ENCODE measurements at places on chromosomes 12 and 14.
A peak's percentile ranks its signal among the peaks of the same experiment; 100 is the strongest.

DNA sequence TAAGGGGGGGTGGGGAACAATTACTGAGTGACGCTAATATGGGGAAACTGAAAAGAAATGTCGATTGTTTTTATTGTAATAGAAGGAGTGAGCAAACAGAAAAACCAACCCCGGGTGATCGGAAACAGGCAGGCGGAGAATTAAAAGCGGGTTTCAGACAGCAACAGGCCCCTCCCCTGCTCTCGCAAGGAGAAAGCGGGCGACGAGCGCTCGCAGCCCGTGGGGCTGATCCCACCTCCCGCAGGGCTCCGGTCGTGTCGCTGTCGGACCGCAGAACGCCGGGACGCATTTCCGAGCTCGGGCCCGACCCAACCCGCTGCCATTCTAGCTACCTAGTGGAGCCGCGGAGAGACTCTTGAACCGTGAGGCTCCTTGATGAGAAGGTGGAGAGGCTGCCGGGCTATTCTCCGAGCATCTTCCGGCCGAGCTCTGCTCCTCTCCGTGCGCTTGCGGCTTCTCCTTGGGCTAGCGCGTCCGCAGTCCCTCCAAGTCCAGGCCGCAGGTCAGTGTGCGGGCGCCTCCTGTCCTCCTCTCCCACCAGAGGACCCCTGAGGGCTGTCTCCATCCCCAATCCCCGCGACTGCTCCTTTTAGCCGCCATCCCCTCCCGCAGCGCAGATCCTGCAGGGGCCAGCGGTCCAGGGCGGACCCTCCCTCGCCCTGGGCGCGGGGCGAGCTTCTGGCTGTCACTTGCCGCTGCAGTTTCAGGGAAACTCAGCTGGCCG, 4.1 kb upstream of the PAX9 start:
- no peak for DNase-seq

- DNase-seq = no peak
Observed at GRCh38 chr12:48185181-48185919, 1.9 kb downstream of the CCDC184 start.

- DNase-seq = peak; percentile 21
Observed at GRCh38 chr12:48105321-48105866, 485 bp downstream of the SENP1 start.

GRCh38 chr12:50505675-50506530, 1.1 kb downstream of the DIP2B start:
- DNase-seq = peak; percentile 97

- no peak for DNase-seq
Observed at GRCh38 chr12:6082613-6083012, 41.9 kb downstream of the VWF start.

DNA sequence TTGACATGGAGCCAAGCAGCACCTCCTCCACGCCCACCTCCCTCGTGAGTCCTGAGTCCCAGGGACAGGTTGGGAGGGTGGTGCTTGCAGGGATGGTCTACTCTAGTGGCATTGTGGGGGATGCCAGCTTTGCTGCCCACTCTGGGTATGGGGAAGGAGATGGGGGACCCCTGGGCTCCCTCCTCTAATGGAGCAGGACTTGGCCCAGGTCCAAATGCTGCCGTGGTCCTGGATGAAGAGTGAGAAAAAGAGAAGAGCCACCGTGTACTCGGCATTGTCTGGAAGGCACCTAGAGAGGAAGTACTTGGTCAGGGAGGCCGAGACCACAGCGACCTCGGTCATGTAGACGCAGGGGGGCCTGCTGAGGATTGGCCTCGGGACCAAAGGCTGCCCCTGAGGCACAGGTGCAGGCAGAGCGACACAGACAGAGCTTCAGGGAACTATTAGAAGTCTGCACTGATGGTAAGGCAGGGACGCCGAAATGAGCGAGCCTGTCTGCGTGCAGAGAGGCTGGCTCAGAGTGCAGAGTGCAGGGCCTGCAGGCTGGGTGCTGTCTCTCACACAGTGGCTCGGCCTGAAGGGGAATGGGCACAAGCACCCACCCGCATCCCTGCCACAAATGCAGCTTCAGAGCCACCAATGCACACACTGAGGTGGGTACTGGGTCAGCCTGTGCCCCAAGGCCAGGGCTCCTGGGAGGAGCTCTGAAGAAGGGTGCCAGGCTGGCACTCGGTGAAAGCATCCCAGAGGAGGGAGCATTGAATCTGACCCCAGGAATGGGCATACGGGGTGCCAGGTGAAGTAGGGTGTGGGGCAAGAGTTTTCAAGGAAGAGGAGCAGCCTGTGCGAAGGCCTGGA, 17.4 kb downstream of the NGB start:
- no peak for DNase-seq

DNA sequence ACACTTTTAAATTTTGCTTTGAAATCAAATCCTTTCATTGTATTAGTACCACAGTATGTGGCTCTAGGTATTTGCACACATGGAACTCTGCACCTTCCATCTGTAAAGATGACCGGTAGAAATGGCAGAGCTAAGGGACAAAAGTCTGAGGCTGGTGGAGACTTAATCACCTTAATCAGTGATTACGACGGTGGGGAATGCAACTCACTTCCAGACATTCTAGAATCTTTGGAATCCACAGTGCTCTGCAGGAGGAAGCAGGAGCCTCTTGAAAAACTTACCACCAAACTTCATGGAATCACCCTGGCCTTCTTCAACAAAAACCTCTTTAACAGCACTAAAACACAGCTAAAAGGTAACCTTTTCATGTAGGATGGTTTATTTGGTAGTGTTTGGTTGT, 3.9 kb upstream of the DACT1 start:
- DNase-seq = no peak

GRCh38 chr14:100201701-100202100, 37.2 kb upstream of the YY1 start:
- no peak for DNase-seq

DNA sequence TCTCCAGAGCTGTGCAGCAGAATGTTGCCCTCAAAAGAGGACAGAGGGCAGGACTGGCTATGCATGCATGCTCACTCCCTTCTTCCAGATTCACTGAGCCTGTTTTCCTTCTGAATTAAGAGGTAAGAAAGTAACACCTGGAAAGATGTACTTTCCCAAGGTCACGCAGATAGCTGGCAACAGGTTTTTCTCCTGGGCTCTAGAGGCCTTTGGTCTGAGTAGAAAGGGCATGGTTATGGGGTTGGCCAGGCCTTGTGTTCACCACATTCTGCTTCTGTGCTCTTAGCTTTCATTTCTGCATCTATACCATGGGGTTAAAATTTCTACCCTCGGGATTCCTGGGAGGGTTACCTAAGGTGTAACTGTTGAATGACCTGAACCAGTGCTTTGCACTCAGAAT, 57.5 kb downstream of the RASSF3 start:
- DNase-seq = no peak

GRCh38 chr14:90445011-90445410, 48.2 kb downstream of the CALM1 start:
- no peak for DNase-seq

DNA sequence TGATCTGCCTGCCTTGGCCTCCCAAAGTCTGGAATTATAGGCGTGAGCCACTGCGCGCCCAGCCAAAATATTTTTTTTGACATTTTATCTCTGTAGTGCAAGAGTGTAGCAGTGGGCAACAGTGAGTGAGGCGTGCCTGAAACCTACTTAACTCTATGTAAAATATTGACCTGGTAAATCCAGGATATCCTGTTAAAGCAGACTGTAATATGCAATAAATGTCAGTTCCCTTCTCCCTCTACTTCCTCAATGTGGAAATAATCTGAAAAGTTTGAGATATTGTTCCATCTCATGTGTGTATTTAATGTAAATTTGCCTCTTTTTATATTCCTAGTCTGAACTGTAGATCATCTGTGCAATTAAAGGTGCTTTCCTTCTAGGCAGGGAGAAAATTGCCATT, 9.5 kb upstream of the CDK17 start:
- no peak for DNase-seq

GRCh38 chr12:74514098-74514872, 23.4 kb upstream of the ATXN7L3B start:
- no peak for DNase-seq

DNA sequence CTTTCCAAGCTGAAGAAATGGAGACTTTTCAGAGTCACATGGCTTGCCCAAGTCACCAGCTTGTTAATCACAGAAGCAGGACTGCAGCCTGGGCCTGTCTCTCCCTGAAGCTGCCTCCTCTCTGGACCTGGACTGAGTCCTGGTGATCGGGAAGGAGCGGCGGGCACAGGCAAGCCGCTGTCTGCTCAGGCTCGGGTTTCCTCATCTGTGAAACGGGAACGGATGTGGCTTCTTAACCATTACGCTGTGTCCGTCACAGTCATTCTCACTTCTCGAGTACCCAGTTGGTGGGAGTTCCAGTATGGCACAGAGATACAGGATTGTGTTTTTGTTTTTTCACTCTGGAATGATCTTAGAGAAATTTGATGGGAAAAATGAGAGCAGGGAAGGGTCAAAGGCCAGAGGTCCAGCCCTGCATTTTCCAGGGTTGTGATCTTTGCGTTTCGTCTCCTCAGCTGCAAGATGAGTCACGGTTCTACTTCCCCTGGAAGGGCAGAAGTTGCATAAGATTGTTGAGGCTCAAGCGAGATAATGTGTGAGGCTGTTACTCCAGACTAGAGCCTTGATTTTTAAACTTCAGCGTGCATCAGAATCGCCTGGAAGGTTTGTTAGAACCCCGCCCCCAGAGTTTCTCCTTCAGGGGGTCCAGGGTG, 7.6 kb upstream of the LRTM2 start:
- peak; percentile 42 for DNase-seq

DNA sequence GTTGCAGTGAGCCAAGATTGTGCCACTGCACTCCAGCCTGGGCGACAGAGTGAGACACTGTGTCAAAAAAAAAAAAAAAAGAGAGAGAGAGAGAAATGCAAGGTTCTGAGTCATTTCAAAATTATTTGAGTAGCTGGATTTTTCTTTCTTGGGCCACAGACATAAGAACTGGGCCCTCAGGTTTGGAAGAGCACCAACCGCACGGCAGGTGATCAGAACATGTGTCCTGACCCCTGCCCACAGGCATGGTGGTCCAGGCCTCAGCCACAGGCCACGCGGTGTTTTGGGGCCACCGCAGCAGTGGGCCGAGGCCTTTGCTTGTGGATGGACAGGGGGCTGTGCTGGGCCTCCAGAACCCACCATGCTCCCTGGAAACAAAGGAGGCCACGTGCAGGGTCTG, 126.7 kb downstream of the CALM1 start:
- no peak for DNase-seq

- DNase-seq = peak; percentile 65
Observed at GRCh38 chr14:23186913-23187654, 3.6 kb upstream of the SLC7A8 start.

DNA sequence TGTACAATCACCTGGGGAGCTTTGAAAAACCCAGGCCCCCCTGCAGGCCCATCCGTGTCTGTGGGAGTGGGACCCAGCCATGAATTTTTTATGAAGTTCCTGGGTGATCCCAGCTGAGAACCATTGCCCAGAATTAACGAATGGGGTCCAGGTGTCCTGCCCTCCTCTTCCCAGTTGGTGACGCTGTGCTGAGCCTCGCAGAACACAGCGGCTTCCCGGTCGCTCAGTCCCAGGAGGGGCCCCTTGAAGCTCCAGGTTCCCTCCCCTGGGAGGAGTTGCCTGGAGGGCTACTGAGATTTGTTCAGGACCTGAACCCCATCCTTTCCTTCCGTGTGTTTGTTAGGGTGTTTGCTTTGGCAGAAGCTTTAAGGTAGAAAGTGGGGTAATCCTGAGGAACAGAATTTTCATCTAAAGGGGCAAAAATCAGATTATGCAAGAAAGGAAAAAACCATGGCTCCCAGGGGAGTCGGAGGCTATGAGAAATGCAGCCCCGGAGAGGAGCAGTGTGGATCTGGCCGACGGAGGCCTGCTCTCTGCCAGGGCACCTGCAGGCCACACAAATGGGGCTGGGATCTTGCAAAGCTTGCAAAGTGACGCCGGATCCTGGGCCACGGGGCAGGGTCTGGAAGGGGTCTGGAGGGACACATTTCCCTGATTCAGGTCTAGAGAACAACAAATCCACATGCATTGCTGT, 164.7 kb upstream of the PRMT8 start:
- DNase-seq = no peak

DNA sequence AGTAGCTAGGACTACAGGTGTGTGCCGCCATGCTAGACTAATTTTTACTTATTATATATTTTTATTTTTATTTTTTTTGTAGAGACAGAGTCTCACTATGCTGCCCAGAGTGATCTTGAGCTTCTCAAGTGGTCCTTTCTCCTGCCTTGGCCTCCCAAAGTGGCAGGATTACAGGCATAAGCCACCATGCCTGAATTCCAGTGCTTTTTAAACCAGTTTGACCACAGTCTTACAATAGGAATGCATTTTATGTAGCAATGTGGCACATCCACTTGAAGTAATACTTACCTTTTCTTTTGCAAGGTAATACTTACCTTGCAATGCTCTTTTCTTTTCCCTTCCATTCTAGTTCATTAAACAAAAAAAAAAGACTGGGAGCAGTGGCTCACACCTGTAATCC, 38.0 kb upstream of the CPM start:
- no peak for DNase-seq

DNA sequence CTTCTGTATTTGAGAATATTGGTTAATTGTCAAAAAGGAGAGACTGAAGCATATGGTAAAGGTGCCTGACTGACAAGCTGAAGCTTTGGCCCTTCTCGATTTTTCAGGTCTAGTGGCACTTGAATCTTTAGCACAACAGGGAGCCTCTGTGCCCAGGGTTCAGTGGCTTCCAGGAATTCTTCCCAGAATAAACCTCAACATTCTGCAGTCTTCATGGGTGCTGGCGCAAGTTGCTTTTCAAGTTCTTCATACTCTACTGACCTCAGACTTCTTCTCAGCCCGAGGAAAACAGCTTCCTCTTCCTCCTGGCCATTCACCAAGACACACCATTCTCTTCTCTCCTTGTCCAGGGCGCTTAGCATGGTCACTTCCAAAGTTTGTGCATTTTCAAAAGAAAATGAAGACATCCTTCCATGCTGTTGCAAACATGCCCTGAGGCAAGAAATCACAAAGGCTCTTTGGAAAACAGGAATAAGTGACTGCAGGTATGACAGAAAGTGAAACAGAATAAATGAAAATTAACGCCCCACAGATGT, 89.9 kb downstream of the MGST1 start:
- no peak for DNase-seq

GRCh38 chr14:22561661-22562579, 27.1 kb downstream of the DAD1 start:
- no peak for DNase-seq

DNA sequence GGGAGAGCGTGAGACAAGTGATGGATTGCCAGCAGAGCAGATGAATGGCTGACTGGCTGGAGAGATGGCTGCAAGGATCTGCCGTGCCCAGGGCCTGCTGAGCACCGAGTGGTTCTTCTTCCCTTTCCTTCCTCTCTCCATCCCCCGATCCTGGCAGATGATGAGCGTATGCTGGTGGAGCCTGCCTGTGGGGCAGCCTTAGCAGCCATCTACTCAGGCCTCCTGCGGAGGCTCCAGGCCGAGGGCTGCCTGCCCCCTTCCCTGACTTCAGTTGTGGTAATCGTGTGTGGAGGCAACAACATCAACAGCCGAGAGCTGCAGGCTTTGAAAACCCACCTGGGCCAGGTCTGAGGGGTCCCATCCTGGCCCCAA, 15.5 kb downstream of the SDSL start:
- no peak for DNase-seq

- no peak for DNase-seq
Observed at GRCh38 chr14:74161526-74162158, 76.9 kb downstream of the LIN52 start.

- DNase-seq = peak; percentile 21
Observed at GRCh38 chr14:41606532-41607303, at the start of gene LRFN5. LRFN5 (plus strand) TSS chr14:41606876.
